ENCODE measurements at places on chromosomes 7 and 10.
A peak's percentile ranks its signal among the peaks of the same experiment; 100 is the strongest.

DNA sequence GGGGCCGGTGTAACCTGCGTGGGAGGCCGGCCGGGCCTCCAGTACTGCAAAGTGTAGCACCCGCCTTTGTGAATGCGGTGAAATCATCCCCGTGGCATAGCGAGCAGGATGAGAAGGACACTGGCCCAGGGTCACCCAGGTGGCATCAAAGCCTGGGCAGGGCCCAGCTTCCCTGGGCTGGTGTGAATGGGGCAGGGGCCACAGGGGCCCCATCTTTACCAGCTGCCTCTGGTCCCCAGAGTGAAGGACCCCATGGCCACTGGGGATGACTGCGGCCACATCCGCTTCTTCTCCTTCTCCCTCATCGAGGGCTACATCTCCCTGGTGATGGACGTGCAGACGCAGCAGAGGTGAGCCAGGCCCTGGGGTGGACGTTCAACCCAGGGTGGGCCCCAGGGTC is 53.8 kb downstream of the RCC1L start:
- no peak for DNase-seq

GRCh38 chr7:106570948-106571418 is 90.0 kb downstream of the CCDC71L start:
- no peak for DNase-seq

- DNase-seq, result no peak
These were observed 40.9 kb upstream of the MET start for GRCh38 chr7:116630932-116631671.

- no peak for DNase-seq
These were observed 70.9 kb downstream of the GCC1 start for GRCh38 chr7:127514499-127514898.

GRCh38 chr7:150465414-150465813 is 15.0 kb downstream of the GIMAP8 start:
- no peak for DNase-seq

- no peak for DNase-seq
These were observed 40.2 kb downstream of the WDR11 start for GRCh38 chr10:120891365-120891764.

GRCh38 chr10:130047336-130047735 is 63.3 kb downstream of the C10orf143 start:
- DNase-seq, result no peak

DNA sequence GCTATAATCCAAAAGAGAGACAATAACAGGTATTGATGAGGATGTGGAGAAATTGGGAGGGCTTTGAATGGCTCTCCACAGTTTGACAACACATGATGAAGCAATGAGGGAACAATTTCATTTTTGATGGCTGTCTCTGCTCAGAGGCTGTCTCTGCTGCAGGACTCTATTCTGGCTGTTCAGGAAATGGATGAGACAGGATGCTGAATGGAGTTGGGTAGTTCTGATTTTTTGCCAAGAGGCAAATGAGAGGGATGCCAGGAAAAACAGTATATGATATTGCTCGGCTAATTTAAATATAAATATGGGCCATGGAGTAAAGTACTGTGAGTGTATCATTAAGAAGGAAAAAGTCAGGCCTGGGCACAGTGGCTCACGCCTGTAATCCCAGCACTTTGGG is 16.8 kb downstream of the APBB1IP start:
- DNase-seq, result no peak

DNA sequence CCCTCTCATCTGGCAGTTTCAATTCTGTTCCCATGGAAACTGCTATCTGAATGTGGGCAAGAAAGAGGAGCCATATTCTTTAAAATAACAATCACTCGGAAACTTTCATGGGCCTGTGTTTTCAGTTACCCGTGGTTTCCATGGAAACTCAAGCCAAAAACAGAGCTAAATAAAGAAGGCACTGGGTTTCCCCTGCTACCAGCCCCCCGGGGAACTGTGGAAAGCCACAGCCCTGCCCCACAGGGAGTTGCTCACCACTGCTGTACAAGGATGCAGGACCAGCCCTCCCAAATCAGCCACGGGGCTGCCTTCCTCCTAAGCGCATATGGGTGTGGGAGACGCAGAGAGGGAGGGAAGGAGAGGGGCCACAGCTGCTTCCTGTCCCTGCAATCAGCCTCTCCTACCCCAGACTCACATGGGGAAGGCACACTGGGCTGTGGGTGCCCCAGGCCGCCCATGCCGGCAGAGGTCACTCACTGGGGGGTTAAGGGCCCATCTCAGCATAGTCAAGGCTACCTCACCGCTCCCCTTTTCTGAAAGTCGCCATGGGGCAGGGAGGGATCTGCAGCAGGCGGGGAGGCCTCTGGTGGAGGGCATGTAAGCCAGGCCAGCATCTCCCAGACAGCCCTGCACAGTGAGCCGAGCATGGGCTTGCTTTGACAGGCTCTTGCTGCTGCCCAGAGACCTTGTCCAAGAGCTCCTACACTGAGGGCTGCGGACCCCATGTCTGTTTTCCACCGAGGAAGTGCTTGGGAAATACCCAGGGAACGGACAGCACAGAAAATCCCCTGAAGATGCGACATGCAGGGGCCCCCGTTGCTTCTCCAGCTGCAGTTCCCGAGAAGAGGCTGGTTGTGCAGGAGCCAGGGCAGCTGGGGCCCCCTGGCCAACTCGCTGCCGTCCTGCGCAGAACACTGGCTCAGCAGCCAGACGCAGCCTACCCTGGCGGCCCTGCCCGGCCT is 157.3 kb upstream of the PPP2R2D start:
- no peak for DNase-seq

GRCh38 chr7:87784424-87784823 is 91.7 kb downstream of the SLC25A40 start:
- DNase-seq, result no peak

- no peak for DNase-seq
These were observed 47.6 kb downstream of the PDGFA start for GRCh38 chr7:471866-472639.

DNA sequence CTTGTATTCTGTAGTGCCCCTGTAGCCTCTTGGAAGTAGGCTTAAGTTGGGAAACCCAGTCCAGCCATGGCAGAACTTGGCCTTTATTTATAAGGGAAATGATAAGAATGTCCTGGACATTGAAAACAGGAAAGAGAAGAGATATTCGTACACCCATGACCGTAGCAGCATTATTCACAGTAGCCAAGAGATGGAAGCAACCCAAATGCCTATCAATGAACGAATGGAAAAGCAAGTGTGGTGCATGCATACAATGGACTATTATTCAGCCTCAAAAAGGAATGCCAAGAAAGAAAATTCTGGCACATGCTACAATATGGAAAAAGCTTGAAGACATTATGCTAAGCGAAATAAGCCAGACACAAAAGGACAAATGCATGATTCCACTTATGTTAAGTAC is 315.3 kb downstream of the CXCL12 start:
- no peak for DNase-seq

DNA sequence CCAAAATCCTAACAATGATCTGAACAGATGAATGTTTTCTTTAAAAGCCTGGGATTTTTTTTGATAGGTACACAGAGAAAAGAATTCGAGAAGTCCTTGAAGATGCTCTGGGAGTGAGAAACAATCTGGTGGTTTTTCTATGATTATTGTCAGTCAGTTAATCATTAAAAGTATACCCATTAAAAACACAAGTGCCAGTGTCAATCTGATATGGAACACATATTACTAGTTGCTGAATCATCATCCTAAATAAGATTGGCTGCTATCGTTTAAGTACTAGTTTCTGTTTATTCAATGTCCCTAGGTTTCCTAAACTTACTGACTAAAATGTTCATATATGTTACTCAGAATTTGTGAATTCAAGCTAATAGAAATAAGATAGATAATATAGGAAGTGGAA is 16.1 kb downstream of the COL28A1 start:
- DNase-seq, result no peak

GRCh38 chr7:54255242-54255641 is 286.9 kb upstream of the VSTM2A start:
- DNase-seq, result no peak

GRCh38 chr7:2863461-2864066 is 19.5 kb upstream of the GNA12 start:
- DNase-seq, result peak; percentile 68

DNA sequence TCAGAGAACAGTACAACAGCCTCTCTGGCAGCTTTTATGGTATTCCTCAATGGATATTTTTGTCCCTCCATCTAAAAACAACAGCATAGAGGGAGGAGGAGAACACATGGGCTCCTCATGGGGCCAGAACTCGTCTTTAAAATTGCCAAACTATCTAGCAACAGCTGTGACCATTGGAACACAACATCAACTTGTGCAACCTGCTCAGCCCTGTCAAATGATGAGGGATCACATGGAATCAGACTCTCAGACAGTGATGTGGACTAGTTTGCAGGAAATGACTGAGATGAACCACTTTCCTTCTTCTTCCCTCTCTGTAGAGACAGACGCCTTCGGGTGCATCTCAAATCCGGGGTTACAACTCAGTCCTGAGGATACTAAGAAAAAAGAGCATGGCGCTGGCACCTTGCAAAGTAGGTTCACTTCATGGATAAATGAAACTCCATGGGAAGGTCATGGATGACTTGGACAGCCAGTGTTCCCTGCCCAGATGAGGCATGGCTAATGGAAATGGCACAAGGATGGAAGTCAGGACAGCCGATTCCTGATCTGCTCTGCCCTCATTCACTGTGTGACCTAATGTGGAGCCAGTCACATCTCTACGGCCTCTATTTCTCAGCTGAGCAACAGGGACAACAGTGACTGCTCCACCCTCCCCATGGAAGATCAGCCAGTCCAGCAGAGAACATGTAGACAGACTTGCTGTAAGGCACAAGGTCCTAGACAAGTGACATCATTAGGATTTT is 24.6 kb upstream of the DGKI start:
- no peak for DNase-seq

DNA sequence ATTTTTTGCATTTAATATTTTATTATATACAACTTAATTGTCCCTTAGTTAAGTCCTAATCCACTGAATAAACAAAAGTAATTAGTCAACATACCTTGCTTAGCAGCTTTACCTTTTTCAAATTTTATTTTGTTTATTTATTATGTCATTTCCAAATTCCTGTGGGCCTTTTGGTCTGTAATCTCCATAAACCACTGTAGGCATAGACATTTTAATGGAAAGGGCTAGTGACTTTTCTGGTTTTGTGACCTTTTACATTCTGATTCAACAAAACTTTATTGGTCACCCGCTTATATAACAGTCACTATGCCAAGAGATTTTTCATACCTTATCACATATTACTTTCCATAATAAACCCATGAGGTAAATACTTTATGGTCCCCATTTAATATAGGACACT is 181.3 kb upstream of the PRPS1L1 start:
- no peak for DNase-seq

DNA sequence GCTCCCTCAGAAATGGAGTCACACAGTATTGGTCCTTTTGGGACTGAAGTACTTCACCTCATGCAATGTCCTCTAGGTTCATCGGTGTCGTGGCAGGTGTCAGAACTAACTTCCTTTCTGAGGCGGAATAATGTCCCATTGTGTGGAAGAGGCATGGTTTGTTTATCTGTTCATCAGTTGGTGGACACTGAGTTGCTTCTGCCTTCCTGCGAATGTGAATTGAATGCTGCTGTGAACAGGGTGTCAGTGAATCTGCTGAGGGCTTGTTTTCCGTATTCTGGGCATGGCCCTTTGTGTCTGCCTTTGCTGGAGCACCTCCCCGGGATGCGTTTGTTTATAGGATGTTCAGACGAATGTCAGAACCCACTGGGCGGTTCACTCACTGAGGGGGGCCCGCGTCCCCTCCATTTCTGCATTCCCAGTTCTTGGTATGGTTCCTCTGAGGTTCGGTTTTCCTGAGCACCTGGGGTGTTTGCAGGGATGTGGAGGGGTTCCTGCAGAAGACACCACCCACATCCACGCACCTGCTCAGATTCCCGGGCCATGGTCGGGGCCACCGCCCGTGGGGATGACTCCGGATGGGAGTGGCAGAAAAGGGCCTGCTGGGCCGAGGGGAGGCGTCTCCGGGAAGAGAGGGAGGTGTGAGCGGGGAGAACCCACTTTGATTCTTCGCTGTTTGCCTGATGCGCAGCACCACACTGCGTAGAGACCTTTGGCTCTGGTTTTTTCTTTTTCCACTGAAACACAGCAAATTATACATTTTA is 33.1 kb downstream of the CHST12 start:
- DNase-seq, result no peak

- DNase-seq, result no peak
These were observed 355.9 kb upstream of the FZD8 start for GRCh38 chr10:35998026-35998425.

DNA sequence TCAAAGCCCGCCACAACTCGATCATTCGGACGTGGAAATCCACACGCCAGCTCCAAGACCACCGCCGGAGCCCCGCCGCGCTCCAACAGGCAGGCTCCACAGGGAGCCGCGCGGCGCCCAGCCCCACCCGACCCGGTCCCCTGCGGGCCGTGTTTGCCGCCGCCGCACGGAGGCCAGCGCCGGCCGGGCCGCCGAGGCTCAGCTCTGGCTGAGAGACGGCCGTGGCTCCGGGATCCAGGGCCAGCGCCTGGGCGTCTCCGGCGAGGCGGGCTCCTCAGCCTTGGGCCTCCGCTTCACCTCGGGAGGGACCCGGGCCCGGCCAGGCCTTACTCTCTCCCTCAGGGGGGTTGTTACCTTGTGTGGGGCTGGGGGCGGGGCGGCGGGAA is 333 bp downstream of the SMNDC1 start:
- DNase-seq, result no peak

DNA sequence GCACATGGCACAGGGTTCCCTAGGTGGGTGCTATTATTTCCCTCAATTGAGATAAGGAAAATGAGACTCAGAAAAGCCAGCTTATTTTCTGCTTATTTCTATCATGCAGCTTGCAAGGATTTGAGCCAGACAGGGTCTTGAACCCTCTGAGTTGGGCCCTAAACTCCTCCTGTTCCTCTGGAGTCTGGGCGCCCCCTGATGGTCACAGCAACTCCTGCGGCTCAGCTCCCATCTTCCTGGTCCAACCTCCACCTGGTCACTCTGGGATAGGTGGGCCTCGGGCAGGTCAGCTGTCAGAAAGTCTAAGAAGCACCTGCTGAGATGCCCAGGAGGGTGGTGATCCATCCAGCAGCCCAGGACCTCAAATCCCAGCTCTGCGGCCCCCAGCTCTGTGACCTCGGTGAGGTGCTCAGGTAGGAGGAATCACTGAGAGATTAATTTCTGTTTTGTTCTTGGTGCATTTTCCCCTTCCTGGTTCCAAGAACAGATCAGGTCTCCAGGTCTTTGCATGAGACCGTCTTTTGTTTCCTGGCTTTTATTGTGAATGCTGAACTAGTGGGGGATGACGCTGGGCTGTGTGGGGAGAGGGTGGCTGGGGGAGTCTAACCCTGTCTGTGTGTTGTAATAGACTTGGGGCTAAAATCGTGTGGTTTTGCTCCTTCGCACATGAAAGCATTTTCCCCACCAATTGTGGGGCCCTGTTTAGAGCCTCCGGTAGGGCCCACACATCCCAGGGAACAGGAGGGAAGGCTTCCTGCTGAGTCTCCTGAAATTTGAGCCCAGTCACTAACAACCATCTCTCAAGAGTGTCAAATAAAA is 32.8 kb downstream of the TMEM130 start:
- no peak for DNase-seq

DNA sequence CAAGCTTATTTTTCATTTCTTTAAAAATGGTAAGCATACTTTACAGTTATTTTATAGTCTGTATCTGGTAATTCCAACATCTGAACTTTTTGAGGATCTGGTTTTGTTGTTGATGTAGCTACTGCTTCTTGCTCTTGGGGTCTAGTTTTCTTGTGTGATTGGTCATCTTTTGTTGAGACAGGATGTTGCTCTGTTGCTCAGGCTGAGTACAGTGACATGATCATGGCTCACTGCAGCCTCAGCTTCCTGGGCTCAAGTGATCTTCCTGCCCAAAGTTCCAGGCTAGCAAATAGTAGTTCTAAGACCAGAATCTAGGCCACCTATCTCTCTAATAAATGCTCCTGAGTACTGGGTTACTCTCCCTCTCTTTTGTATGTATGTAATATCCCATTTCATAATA is 75.7 kb downstream of the NRCAM start:
- no peak for DNase-seq

Data from stimulated activated CD8-positive, alpha-beta memory T cell treated with anti-CD3 and anti-CD28 coated beads, Interleukin-7, amount 100 ng/mL, for 4 hours (primary cell).